Activated T-helper 17 cell treated with anti-CD3 and anti-CD28 coated beads, Interleukin-2, amount 50 U/mL, for 72 hours (primary cell): ENCODE measurements at places on chromosomes 11 and 22.

DNA sequence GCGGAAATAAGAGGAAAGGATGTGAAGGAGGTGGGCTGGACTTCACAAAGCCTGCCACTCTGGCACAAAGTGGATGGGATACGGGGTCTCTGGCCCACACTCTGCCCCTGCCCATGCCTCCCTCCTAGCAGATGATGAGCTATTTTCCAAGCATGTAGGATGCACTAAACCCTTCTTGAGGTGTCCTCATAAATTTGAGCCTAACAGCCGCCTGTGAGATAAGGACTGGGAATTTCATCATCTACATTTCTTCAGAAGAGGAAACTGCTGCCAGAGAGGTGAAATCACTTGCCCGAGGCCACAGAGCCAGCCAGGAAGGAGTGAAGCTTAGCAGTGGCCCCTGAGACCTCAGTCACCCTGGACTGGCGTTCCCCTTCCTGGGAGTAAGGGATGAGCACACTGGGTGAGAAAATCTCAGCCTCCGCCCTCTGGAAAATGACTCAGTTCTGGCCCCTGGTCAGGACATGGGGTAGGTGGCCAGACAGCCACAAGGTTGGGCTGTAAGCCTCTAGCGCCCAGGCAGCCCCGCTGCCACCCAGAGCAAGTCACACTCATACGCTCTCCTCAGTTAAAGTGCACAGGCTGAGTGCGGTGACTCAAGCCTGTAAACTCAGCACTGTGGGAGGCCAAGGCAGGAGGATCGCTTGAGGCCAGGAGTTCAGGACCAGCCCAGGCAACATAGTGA lies 27.9 kb downstream of the MB start:
- H3K27ac ChIP-seq, result no peak overlapping the region
- peaks cover 8% of the 10 kb centered on the region for H3K27me3 ChIP-seq
- H3K36me3 ChIP-seq, result no peaks in the 10 kb centered on the region

GRCh38 chr11:35822815-35823495 lies 120.9 kb upstream of the LDLRAD3 start:
- H3K27ac ChIP-seq, result no peak overlapping the region
- H3K36me3 ChIP-seq, result no peaks in the 10 kb centered on the region
- no peaks in the 10 kb centered on the region for H3K27me3 ChIP-seq

- no peaks in the 10 kb centered on the region for H3K36me3 ChIP-seq
- peaks cover 6% of the 10 kb centered on the region for H3K4me1 ChIP-seq
- ATAC-seq, result peak; percentile 17
- H3K4me3 ChIP-seq, result peak overlapping the region; percentile 71
- H3K27me3 ChIP-seq, result peaks cover 23% of the 10 kb centered on the region
Measured at GRCh38 chr11:64007160-64007628, 21.0 kb downstream of the OTUB1 start.

GRCh38 chr11:64449381-64450167 lies 90.6 kb downstream of the RPS6KA4 start:
- H3K27ac ChIP-seq, result no peak overlapping the region
- H3K27me3 ChIP-seq, result peaks cover 8% of the 10 kb centered on the region
- H3K4me3 ChIP-seq, result peak overlapping the region; percentile 80
- no peaks in the 10 kb centered on the region for H3K36me3 ChIP-seq
- peaks cover 5% of the 10 kb centered on the region for H3K4me1 ChIP-seq
